ENCODE measurements at places on chromosomes 7 and 10.

GRCh38 chr7:49397750-49398149 lies 375.7 kb upstream of the VWC2 start:
- no peak for DNase-seq

DNA sequence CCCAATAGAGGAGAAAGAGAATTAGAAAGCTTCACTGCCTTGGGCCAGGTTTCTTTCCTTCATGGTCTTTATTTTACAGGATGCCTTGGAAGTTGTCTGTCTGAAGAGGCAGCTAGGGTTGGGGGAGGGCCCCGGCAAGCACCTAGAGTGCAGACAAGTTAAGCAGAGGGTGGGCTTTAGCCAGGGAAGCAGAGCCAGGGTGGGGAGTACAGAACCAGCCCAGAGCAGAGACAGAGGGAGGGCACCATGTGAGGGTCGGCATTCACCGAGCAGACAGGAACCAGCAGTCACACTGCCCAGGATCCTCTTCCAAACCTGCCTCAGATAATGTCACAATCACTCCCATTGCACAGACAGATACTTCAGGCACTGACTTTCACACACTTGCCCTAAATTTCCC lies 75.9 kb downstream of the ADARB2 start:
- no peak for DNase-seq

- DNase-seq = no peak
These were observed 27.1 kb upstream of the SLC35B4 start for GRCh38 chr7:134343796-134344195.

- DNase-seq = no peak
These were observed 63.7 kb downstream of the TRUB1 start for GRCh38 chr10:115001506-115002381.

GRCh38 chr7:67870396-67870795 lies 873.8 kb downstream of the TYW1 start:
- DNase-seq = peak; percentile 89

- no peak for DNase-seq
These were observed 40.8 kb upstream of the INSIG1 start for GRCh38 chr7:155256761-155257481.

- DNase-seq = no peak
These were observed 4.8 kb downstream of the VSTM2A start for GRCh38 chr7:54546986-54547314.

DNA sequence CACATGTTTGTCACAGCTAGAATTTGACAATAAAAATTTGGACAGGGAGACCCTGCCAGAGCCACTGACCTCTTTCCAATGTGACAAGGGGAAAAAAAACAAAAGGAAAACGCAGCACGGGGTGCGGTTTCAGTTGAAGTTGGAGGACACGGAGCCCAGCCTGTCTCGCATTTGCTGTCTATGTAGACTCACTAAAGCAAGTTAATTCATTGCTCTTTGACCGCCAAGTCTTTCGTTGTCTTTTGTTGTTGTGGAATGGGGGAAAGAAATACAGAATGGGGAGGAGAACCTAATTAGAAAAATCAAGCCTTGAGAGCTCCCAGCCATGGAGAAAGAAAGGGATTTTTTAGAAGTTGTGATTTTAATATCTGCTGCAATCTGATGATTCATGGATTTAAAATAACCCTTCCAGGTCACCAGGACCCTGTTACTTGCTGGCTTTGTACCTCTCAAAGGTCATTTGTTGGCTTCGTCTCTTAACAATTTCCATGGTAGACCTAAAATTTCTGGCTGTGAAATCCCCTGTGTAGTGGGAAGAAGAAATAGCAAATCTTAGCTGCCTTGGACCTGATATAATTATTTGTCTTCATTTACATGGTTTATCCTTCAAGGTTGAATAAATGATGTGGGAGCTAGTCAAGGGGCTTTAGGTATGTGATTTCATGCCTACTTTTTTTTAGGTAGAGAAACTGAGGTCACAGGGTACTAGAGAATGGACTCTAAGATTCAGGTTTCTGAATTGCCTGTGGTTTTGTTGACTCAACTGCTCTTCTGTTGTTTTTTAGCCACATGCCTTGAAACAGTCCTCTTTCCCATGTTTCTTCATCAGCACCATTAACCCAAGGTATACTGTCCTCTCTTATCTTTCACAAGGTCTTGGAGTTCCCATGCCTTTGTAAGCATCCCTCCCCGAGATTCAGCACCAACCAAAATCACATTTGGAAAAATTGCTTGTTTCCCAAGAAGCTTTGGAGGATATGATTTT lies 78.7 kb downstream of the TCF7L2 start:
- no peak for DNase-seq

GRCh38 chr7:149615690-149616270 lies 118.2 kb upstream of the ZNF746 start:
- no peak for DNase-seq

Data from NCI-H82 (cell line).